ENCODE measurements at places on chromosomes 16 and 17.

GRCh38 chr16:79723583-79724168 lies 123.1 kb upstream of the MAF start:
- no peak for DNase-seq

GRCh38 chr17:78214706-78215061 lies 631 bp downstream of the BIRC5 start:
- no peak for DNase-seq

GRCh38 chr16:75658175-75658574 lies 10.6 kb downstream of the TERF2IP start:
- no peak for DNase-seq

GRCh38 chr16:57763285-57764005 lies 27.9 kb downstream of the KATNB1 start:
- DNase-seq: no peak

DNA sequence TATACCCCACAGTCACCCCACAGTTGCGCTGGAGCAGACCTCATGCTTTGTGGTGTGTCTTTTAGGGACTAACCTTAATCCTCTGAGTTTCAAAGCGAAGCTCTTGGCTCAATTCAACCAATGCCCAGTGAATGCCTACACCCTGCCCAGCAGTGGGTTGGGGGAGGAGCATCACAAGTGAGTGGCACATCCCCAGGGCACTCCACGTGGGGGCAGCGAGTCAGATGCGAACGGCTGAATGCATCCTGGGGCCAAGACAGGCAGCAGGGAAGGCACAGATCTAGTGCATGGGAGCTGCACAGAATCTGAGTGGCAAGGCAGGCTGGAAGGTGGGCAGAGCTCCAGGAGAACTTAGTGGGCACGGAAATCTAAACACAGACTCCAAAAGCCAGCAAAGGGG lies 39.2 kb downstream of the IFT140 start:
- no peak for DNase-seq

DNA sequence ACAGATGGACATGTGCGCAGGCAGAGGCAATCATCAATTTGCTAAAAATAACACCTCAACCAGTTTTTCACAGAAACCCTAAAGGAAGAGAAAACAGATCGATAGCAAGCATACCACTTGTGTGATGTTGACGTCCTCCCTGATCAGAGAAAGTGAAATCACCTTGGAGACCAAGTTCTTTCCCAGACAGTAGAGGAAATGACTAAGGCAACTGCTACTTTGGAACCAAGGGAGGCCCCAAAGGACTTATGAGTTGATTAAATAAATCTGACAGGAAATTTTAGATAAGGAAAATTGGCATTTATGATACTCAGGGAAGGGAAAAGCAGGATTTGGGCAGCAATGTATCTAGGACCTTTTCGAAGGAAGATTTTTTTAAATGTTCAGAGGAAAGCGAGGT lies 267.1 kb upstream of the ASIC2 start:
- no peak for DNase-seq

GRCh38 chr17:58564971-58565370 lies 50.5 kb upstream of the MTMR4 start:
- no peak for DNase-seq

DNA sequence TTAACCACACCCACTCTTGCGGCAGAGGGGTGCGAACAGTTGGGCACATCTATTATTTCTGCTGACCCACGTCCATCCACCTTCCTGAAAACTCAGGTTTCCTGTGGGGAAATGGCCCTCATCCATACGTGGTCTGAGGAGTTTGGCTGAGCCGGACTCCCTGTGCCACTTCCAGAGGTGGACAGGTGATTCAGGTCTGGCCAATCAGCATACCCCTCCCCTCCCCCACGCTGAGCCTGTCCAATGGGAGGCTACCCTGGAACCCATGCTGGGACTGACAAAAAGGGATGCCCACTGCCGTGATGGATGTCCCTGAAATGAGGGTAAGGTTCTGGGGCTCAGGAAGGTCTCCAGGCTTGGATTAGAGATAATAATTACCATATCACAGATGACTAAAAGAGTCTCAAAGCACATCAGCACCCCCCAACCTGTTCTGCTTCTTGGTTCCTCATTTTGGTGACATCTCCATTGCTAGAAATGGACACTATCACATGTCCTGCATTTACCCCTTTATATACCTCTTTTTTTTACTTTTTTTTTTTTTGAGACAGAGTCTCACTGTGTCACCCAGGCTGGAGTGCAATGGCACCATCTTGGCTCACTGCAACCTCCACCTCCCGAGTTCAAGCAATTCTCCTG lies 5.3 kb upstream of the MAPK7 start:
- no peak for DNase-seq

GRCh38 chr16:87375426-87376135 lies 8.0 kb downstream of the FBXO31 start:
- DNase-seq: no peak

DNA sequence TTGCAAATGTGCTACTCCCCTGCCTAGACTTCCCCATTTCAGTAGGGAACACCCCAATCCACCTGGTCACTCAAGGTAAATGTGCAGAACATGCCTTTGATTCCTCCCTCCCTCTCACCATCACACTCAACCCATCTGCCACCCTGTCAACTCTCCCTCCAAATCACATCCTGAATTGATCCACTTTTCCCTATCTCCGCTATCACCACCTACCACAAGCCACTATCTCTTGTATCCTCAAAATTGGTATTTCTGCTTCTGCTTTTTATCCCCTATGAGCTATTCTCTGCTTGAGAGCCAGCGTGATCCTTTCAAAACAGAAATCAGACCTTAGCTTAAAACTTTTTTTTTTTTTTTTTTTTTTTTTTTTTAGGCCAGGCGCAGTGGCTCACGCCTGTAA lies 5.4 kb upstream of the NOL11 start:
- no peak for DNase-seq

GRCh38 chr17:20982589-20983358 lies 60.0 kb downstream of the USP22 start:
- DNase-seq: no peak

- DNase-seq: no peak
Measured at GRCh38 chr17:55454906-55455474, 33.4 kb upstream of the MMD start.

DNA sequence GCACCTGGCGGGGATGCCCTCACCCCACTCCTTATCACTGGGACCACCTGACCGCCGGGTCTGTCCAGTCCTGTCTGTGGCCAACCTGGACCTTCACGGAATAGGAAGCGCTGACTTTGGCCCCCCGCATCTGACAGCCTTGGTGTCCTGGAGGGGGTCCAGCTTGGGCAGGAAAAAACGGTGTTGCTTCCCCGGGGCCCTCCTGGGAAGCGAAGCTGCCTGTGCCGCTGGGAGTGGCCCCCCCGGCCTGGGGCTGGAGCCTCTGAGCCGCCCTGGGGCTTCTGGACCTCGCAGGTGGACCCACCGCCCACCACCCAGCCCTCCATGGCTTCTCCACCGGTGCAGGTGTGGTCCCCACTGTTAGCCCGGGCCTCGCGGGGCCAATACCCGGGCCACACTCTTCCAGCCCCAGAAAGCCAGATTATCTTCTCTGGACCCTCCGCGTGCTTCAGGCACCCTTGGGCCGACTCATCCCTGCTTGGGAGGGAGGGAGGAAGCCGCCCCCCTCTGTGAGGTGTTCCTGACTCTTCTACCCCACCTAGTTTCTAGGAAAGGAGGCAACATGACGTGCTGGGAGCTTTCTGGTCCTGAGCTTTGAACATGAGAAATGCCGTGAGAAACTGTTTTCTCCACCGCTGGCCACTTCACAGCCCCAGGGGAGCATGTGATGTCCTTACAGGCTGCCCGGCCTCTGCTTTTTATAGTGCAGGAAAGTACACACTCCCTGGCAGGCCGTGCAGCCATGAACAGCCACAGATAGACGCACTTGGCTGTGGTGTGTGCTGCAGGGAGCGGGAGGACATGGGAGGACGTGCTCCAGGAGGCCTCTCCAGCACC lies 1.1 kb downstream of the C1QTNF1 start:
- no peak for DNase-seq

GRCh38 chr16:47142486-47142820 lies 1.3 kb downstream of the NETO2 start:
- no peak for DNase-seq

DNA sequence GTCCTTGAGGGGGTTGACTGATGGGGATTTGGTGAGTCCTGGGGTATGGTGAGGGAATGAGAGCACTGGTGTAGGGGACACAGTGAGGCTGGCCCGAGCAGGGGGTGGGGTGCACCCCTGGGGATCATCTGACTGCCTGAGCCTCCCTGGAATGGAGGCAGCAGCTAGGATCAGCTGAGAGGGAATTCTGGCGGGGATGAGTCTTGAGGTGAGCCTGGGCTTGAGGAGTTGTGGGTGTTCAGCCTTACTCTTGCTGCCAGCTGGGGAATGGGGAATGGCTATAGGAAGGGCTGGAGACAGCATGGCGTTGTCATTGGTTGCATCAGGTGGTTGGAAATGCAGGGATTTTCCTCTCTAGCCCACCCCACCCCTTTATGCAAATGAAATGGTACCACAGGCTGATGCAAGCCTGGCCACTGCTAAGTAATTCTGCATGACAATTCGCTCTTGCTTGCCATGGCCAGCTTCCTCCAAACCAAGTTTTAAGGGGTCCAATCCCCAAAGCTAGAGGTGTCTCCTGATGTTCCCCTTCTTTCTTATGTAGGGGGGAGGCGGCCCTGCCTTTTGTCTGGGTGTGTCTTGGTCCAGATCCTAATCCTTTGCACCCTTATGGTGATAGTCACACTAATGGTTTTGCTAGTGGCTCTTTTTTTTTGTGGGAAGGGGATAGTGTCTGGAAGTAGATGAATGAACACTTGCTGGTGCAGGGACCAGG lies 7.5 kb downstream of the NFE2L1 start:
- DNase-seq: no peak

DNA sequence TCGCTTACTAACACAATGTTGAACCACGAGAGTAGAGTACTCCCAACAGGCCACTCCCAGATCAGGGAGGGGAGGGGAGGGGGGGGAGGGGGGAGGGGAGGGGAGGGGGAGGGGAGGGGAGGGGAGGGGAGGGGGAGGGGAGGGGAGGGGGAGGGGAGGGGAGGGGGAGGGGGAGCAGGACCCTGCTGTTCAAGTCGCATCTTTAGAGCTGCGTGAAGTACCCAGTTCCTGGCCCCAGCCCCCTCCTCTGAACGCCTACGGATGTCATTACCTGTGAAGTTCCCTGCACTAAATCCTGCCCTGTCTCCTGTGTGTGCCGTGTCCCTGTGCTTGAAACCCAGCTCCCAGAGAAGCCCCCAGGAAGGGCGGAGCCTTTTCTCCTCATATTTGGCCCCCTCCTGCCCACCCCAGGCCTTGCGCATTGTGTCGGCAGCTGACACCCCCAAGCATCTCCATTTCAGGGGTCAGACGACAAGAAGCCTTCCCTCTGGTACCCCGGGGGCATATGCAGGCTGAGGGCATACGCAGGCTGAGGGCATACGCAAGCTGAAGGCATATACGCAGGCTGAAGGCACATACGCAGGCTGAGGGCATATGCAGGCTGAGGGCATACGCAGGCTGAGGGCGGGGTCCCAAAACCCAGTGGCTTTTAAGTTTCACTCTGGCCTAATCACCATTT lies 330.2 kb downstream of the C16orf95 start:
- no peak for DNase-seq

DNA sequence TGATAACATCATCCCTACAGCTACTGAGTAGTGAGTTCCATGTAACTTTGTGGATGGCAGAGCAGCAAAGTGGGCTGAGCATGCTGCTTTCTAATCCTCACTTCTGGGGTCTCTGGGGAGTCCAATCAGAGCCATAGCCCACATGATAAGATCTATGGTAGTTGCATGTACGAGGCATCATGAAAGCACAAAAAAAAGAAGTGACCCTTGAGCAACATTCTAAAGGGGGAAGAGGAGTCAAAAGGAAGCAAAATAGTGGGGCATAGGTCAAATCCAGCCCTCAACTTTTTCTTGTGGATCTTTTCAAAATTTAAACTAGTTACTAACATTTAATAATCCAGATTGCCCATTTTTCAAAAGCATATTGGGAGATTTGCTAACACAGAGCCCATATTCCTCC lies 208.5 kb upstream of the TOX3 start:
- no peak for DNase-seq

DNA sequence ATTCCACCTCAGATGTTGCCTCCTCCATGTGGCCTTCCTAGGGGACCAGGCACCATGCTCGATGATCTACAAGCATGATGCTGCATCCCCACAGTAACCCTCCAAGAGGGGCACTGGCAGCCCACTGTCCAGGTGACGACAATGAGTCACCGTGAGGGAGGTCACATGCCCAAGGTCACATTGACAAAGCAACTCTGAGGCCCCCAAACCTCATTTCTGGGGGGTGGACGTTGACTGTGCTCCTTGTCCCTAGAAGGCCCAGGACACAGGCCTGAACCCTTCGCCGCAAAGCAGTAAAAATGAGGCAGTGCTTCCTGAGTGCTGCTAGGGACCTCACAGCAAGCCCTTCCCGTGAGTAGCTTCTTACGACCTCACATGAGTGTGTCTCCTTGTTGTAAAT lies 136.5 kb downstream of the C16orf78 start:
- no peak for DNase-seq

DNA sequence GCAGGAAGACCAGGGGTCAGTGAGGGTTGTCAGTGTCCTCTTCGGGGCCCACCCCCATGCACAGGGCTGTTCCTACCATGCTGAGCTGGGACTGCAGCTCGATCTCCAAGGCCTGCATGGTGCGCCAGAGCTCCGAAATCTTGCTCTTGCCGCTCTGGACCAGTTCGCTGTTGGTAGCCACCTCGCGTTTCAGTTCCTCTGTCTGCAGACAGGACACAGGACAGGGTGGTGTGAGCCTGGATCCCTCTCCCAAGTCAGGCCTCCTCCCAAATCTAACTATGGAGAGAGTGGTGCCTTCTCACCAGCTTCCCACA lies 90.9 kb downstream of the GOSR1 start:
- no peak for DNase-seq

- DNase-seq: no peak
Measured at GRCh38 chr17:37614391-37614790, 5.2 kb upstream of the SYNRG start.

- DNase-seq: no peak
Measured at GRCh38 chr16:69123910-69124309, 8.5 kb downstream of the CHTF8 start.

Measured in SW 1271 (cell line).